Stimulated activated CD8-positive, alpha-beta memory T cell treated with anti-CD3 and anti-CD28 coated beads, Interleukin-7, amount 100 ng/mL, for 4 hours (primary cell): ENCODE measurements at places on chromosomes 3 and 15.

- no peak for DNase-seq
These were observed 57.6 kb upstream of the AZI2 start for GRCh38 chr3:28406241-28406640.

DNA sequence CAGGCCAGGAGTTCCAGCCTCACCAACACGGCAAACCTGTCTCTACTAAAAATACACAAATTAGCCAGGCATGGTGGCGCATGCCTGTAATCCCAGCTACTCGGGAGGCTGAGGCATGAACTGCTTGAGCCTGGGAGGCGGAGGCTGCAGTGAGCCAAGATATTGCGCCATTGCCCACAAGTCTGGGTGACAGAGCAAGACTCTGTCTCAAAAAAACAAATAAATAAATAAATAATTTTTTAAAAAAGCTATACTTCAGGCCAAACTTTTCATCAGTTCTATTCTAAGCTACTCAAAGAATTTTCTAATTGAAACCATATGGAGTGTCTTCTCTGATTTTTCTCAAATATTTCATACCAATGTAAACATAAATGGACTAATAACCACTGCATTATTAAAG, 43.5 kb downstream of the PHC3 start:
- no peak for DNase-seq

- DNase-seq, result peak; percentile 34
These were observed 93.9 kb upstream of the RASGRF1 start for GRCh38 chr15:79184465-79184892.

DNA sequence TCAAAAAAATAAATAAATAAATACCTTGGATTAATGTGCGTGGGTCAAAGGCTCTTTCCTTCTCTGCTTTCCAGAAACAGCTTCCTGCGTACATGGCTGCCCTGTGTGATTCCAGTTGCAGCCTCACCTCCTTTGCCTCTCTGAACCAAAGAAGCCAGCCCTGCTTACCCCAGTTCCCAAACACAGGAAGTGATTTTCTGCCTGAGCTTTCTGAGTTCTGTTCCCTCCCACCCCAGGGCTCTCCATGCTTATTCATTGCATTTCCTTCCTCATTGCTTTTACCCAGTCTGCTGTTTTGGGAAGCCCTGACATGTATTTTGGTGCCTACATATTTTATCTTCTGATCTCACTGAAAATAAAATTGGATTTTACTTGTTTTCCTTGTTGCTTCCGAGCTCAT, 15.4 kb downstream of the ZSCAN2 start:
- no peak for DNase-seq

GRCh38 chr3:60636846-60637245, 614.4 kb downstream of the FHIT start:
- DNase-seq, result no peak

GRCh38 chr15:74782259-74783071, 585 bp downstream of the CSK start:
- peak; percentile 57 for DNase-seq

GRCh38 chr3:179309225-179310078, 13.4 kb upstream of the ZNF639 start:
- no peak for DNase-seq

DNA sequence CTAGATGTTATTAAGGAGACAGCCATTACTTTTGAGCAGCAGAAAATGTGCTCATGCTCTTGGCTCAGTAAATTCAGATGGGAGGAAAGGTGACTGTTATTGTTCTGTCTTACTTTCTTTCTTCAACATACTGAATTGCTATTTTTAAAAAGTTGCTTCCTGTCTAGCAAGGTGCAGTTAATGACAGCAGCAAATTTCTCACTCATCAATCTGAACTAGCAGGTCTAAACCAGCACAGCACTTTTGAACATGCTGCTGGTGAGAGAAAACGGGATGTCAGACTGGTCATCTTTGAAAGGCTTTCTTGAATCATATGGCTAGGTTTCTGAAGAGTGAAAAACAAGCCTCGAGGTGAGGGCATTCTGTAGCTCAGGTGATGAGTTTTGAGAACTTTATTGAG, 384.7 kb downstream of the MFSD1 start:
- DNase-seq, result no peak

DNA sequence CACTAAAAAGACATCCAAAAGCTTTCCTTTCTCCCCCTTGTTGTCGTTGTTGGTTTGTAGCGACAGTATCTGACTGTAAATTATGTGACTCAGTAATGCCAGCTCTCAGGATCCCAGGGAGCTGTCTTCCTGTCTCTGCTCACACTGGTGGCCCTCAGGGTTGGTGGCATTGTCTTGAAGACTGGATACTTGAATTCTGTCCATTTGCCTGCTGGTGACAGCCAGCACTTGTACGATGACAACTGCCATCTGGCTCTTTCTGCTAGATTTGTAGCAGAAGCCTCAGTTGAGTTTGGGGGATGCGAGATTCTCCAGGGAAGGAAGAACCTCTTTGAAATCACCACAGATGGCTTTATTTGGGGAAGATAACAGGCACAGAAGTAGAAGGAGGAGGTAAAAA, 120.8 kb downstream of the ARPP21 start:
- no peak for DNase-seq

GRCh38 chr15:63059573-63060216, 17.1 kb downstream of the TPM1 start:
- DNase-seq, result no peak

GRCh38 chr15:45285413-45285812, 33.4 kb downstream of the SLC28A2 start:
- no peak for DNase-seq

- no peak for DNase-seq
These were observed 130.3 kb downstream of the NR1I2 start for GRCh38 chr3:119912220-119912619.

DNA sequence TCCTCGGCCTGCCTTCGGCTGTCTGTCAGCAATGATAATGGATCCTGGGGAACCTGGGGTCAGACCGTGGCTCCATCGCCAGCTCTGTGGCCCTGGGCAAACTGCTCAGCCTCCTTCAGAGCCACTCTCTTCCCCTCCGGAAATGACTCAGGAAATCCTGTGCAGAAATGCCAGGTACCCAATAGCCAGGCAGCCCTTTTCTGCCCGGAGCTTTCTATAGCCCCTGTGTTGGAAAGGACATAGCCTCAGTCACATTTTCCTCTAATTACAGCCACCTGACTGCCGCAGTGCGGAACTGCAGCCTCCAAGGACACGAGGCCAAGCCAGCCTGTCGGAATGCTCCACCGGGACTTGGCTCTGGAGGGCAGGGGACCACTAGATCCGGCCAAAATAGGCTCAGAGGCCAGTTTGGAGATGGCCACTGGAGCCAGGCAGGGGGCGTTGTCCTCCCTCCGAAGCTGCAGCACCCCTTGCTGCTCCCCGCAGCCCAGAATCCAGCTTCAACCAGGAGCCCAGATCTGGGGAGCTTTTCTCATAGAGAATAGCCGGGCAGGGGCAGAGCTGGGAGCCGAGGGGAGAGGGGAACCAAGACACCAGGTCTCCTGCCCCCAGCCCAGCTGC, 11.6 kb upstream of the ZXDC start:
- DNase-seq, result no peak

GRCh38 chr15:93800805-93801204, 430.6 kb upstream of the MCTP2 start:
- no peak for DNase-seq

DNA sequence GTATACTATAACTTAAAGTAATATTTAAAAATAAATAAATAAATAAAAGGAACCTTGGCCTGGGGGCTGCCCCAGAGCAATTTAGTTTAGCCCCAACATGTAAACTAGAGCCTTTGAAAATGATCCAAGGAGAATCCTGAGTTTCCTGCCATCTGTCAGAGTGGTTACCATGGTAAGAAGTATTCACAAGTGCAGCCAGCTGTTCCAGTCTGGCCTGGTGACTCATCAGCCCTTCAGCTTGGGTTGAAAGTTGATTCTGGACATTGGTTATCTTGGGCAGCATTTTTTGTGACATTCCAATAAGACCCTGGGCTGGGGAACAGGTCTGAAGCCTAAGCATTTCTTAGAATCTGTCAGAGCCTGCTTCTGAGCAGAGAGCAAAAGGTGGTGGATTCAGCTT, 72.7 kb upstream of the LRTM1 start:
- no peak for DNase-seq

- DNase-seq, result no peak
These were observed 774.7 kb upstream of the NECTIN3 start for GRCh38 chr3:110296885-110297284.
